ENCODE measurements at places on chromosomes 2 and 18. TPM values are rescaled to one million over a fixed set of nuclear protein-coding genes. Genes with fewer than 3 reads are reported as not detected.

DNA sequence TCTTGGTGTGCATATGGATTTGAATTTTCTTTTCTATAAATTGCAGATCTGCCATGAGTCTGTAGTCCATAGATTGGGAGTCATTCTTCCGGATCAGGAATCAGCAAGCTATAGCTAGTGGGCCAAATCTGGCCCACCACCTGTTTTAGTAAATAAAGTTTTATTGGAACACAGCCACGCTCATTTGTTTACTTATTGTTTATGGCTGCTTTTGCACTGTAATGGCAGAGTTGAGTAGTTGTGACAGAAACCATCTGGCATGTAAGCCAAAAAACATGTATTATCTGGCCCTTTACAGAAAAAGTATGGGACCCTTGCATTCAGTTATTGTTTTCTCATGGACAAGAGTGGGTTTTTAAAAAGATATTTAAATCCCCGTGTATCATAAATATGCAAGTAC is 191.2 kb downstream of the LRRTM1 start:
- DNase-seq: no peak

- peak; percentile 67 for DNase-seq
Observed at GRCh38 chr2:241354668-241355658, 1.1 kb upstream of the FARP2 start.

DNA sequence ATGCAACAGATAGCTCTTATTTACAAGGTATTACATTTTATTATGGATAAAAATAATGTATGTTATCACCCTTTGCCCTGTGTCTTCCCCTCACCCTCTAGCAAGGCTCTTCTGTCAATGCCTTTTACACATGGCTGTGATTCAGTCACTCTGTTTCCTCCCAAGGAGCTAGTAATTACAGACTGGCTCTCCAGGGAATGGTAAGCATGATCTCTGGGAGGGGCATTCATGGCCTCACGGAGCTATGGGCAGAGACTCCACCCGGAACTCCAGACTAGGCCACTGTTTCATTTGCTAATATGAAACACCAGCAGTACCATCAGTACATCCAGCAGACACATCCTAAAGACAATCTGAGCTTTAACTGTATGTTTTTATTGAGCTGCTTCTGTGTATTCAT is 410.9 kb upstream of the CYRIA start:
- DNase-seq: no peak

DNA sequence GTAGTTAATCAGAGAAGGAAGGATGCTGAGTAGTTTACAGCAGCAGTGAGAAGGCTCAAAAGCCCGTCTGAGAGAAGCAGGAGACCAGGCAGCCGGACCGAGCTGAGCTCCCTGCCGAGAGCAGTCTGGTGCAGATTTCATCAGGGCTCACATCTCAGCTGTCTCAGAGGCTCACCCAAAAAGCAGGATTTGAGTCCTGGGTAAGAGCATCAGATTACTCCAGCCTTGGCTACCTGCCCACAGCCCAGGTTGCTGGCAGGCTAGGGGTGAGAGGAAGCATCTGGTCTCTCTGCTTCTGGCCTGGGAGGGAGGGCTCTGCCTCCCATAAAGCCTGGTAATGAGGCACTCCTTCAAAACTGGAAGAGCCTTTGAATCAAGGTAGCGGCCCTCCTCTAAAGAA is 140.5 kb downstream of the ST6GAL2 start:
- no peak for DNase-seq

DNA sequence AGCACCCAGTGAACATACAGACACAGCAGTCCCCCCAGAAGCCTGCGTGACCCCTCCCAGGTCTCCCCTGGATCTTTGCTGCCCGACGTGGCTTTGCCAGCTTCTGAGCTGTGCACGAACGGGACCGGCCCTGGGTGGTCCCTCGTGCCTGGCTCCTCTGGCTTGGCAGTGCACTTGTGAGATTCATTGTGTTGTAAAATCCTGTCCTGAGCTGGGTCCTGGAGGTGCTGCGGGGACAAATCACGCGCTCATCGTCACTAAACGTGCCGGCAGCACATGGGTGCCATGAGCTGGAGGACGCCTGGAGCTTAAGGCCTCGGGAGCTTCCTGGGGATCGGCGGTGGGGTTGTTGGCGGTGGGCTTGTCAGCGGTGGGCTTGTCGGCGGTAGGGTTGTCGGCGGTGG is 104.9 kb downstream of the FAM210A start:
- no peak for DNase-seq

Gene TWSG1
- 9.0 TPM for total RNA-seq

Gene ZDBF2
- total RNA-seq: 12.8 TPM

GRCh38 chr2:137672989-137673552 is 291.2 kb upstream of the HNMT start:
- DNase-seq: no peak

Gene TRIM43
- not detected for total RNA-seq

DNA sequence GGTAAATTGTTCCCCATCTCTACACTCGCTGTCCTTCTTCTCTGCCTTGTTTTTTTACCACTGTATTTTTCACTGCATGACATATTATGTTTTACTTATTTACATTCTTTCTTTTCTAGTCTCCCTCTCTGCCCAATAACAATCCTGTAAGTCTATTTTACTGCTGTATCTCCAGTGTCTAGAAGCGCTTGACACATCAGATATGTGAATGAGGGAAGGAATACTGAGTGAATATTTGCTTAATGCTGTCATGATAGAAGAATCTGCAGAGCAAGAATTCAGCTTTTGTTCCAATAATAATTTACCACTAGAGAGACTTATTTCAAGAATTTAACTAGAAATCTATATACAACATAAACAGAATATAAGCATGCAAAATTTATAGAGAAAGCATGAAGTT is 99.5 kb downstream of the GALNT13 start:
- no peak for DNase-seq

DNA sequence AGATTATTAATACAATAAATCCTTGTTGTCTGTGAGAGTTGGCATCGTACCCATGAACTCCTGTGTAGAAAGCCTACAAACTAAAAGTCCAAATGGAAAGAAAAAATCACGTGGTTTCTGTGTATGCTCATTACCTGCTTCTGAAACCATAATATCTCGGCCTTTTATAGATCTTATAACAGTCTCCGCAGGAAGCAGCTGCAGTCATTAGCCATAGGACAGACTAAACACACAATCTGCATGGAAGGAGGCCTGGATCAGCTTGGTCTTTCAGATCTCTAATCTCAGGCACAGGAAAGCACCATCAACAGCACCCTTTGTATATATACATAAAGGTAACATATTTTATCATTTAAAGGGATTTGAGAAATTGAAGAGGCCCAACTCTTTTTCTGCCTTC is 508.9 kb upstream of the TCF4 start:
- DNase-seq: no peak

- DNase-seq: no peak
Observed at GRCh38 chr2:36704475-36705150, 8.1 kb downstream of the VIT start.

Gene DSG1
- not detected for total RNA-seq

- no peak for DNase-seq
Observed at GRCh38 chr2:10413503-10413902, 34.6 kb downstream of the ODC1 start.

- no peak for DNase-seq
Observed at GRCh38 chr2:70073493-70073892, 13.8 kb upstream of the PCBP1 start.

Gene SKOR2
- total RNA-seq: not detected

DNA sequence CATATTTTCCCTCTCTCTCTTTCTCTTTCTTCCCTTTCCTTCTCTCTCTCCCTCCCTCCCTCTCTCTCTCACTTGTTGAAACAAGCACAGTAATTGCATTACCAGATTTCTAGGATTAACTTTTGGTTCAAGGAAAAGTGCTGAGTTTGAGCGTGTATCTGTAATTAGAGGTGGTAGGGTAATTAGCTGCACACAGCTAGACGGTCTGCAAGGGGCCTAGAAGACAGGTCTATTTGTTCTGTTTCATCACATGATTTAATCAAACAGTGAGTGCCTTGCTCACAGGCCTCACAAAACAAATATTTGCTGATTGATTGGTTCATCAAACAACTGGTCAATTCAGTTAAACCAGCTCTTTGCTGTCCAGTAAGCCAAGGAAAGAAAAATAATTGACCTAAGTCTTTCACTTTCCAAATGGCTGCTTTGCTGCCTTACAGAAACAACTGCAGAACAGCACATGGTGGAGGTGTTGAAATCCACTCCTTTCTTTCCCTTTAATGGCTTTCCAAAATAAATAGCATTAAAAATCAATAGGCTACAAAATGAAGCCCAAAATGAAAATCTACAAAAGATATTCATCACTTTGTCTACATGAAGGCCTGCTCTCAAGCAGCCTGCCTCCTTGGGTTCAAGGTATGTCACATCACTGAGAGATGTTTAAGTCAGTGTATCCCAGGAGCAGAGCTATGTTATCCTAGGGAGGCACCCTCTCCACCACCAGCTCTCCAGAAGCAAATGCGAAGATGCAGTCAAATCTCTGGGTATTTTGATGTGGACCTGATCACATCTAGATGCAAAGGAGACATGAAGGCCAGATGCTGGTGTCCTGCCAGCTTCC is 264.4 kb upstream of the SIX2 start:
- no peak for DNase-seq

Gene RGPD8
- 13.7 TPM for total RNA-seq

DNA sequence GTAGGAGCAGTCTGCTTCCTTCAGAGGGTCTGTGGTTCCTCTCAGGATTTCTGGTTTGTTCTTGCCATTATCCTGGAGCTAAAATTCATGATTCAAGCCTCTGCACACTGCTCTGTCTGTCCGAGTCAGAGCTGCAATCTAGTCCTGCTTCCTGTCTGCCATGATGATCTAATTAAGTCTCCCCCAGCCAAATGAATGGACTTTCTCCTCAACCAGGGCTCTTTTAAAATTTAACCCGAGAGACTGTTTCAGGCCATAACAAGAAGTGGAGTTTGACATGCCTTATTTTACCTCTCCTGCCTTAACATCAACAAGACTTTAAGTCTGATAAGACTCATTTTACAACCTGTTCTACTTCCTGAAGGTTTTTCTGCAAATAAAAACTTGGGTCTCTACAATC is 1009.6 kb upstream of the DDX18 start:
- no peak for DNase-seq

GRCh38 chr2:169391236-169391635 is 28.9 kb upstream of the LRP2 start:
- DNase-seq: no peak

Gene CDC42EP3
- 39.5 TPM for total RNA-seq

GRCh38 chr2:52220393-52220792 is 1188.5 kb upstream of the NRXN1 start:
- no peak for DNase-seq

Gene VAMP8
- total RNA-seq: 135 TPM

GRCh38 chr2:51490576-51491234 is 458.8 kb upstream of the NRXN1 start:
- DNase-seq: no peak

DNA sequence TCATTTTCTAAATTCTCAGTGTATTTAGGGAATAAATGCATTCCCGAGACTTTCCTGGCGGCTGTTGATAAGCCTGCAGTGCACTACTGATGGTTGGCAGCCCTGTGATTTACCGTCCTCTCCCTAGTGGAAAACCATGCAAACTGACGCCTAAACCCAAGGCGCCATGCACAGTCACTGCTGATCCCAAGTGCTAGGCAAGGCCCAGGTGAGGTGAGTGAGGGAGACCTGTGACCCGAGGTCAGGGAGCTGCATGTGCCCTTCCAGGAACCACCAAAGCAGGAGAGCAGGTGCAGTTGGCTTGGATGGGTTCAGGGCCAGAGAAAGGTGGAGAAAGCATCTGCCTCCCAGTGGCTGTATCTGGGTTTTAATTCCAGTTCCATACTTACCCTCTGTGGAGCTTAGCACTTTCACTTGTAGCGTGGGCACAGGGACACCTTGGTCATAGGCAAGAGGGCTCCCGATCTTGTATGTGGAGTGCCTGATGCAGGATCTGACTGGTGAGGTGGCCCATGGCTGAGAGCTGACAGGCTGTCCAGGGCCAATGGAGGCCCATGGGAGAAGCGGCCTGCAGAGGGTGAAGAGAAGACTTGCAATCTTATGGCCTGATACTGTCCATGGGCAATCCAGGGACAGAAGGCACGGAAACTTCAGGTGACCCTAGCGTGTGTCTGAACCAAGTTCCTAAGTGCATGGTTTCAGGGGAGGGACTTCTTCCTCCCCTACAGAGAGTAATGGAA is 131.3 kb downstream of the SH3RF3 start:
- no peak for DNase-seq

DNA sequence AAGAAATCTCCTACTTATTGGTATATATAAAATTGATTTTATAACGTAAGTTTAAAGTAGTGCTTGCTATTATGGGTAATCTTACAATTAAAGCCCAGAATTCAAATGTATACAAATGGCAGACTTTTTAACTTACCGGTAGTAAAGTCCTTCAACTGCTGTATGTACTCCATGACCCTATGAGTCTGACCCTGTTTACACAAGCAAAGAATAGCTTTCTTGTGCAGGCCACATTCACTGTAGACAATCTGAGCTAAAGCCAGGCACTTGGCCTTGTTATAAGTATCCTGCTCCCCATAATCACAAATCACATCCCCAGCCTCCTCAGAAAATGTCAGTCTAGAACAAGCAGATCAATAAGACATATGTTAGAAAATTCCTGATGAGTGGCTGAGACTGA is 51.7 kb downstream of the CLHC1 start:
- DNase-seq: no peak

DNA sequence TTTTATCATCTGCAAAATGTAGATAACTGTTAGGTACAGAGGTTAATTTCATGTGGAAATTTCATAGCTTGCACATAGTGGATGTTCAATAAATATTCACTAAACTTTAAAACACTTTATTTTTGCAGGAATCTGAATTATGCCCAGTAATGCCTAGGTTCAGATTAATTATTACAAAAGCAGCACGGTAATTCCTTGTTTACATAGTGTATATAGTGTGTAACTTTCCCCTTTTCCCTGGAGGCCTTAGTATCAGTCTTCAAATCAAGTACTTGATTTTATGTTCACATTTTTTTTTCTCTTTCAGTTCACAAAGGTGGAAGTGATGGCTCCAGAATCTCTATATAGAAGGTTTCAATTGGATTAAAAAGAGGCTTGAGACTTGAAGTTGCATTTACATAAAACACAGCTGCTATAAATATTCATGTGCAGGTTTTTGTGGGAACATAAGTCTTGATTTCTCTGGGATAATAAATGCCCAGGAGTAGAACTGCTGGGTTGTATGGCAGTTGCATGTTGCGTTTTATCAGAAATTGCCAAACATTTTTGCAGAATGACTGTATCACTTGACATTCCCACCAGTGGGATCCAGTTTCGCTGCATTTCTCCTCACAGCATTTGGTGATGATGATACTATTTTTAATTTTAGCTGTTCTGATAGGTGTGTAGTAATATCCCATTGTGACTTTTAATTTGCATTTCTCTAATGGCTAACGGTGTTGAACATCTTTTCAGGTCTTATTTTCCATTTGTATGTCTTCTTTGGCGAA is 27.6 kb upstream of the LGALSL start:
- DNase-seq: no peak

Gene TSPYL6
- total RNA-seq: not detected

DNA sequence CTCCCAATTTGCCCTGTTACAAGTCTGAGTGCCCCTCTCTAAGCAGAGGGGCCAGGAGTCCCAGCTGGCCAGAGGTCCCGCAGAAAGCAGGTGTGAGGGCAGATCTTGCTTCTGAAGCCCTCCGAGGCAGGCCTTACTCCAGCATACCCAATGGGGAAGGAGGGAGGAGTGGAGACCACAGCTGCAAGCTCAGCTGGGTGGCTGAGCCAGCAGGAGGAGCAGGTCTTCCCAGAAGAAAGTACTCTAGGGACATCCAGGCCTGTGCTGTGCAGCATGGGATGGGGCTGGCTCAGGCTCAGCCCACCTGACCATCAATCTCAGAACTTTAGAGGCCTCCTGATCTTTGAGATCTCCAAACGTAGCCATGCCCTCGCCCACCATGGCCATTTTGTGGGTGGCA is 31.3 kb downstream of the PLB1 start:
- no peak for DNase-seq

Gene DCTN1
- total RNA-seq: 113 TPM

All from activated naive CD8-positive, alpha-beta T cell treated with anti-CD3 and anti-CD28 coated beads, Interleukin-2, amount 10 ng/mL, durations not matched to agents 7 days and 5 days (primary cell).